ENCODE measurements at places on chromosomes 1 and 21.
A peak's percentile ranks its signal among the peaks of the same experiment; 100 is the strongest.

DNA sequence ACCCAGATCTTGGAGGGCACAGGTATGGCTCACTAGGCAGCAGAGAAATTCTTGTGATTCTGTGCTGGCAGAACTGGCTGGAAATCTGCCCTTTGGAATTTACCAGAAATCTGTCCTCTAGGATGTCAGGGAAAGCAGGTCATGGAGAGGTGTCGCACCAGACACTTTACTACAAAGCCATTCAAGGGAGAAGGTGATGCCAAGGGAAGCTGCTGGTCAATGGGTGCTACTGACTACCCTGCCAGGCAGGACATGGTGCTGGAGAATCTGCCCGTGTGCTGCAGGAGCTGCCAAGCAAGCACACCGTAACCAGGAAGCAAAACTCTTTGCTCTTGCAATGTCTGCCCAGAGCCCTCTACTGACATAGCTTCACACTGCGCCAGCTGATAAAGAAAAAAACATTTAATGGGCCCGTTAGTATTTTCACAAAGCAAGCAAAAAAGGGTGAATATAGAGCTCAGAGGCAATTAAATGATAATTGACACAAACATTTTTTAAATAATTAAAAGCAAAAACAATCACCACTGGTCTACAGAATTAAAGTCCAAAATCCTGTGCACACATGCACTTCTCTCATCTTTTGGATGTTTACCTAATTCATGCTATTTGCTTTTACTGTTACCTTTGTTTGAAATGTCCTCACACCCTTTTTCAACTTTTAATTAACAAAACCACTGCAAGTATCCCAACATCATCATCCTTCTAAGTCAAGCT lies 7.2 kb upstream of the FBXO28 start:
- DNase-seq, result peak; percentile 45

GRCh38 chr21:15775981-15776380 lies 46.2 kb downstream of the USP25 start:
- DNase-seq, result no peak

DNA sequence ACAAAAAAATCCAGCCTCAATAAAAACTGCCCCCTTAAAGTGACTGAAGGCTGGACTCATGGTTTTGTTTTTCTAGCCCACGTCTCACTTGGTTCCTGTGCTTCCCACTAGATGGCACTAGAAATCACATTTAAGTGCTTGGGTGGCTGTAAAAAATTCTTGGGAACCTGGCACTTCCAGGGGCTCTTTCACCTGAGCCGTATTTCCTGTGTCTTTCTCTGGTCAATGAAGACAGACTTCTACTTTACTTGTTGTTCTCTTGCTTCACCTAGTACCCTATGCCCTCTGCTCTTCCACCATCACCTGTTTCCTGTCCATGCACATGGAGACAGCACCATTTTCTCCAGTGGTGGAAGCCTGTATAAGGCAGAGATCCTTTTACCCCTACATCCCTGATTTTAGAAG lies 20.0 kb downstream of the METTL13 start:
- DNase-seq, result no peak

GRCh38 chr1:111988743-111989453 lies 570 bp downstream of the KCND3 start:
- no peak for DNase-seq

- no peak for DNase-seq
Observed at GRCh38 chr1:89550995-89551394, 26.4 kb downstream of the LRRC8B start.

DNA sequence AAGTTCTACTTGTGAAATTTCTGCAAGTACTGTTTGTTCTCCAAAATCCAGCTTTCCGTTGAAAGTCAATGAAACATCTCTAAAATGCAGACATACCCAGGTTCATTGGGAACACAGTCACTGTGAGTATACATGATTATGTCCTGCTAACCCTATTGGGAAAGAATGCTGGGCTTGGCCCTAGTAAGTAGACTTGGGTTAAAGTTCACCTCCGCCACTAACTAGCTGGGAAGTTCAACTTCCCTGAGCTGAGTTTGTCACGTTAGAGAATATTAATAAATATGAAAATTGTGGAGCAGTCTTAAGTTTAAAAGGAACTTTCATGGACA lies 10.5 kb upstream of the PGD start:
- no peak for DNase-seq

DNA sequence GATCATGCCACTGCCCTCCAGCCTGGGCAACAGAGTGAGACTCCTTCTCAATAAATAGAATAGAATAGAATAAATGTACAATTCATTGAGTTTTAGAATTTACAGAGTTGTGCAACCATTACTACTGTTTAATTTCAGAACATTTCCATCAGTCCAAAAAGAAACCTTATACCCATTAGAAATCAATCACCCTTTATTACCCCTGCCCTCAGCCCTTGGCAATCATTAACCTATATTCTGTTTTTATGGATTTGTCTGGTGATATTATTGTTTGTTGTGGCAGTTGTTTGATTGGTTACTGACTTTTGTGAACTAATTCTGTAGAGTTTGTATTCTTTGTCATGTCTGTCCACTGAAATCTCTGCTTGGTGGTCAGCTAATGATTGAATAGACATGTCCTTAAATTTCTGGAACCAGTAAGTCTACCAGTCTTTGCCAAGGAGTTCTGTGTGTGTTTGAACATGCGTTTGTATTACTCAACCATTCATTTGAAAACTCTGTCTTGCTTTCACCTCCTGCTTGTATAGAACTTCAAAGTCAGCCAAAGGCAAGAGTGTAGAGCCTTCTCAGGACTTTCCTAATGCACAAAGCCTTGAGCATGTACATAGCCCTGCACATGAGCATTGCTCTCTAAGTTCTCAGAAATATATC lies 208.8 kb downstream of the GPR52 start:
- DNase-seq, result no peak

GRCh38 chr1:246789454-246790339 lies 65.5 kb downstream of the SCCPDH start:
- DNase-seq, result no peak

DNA sequence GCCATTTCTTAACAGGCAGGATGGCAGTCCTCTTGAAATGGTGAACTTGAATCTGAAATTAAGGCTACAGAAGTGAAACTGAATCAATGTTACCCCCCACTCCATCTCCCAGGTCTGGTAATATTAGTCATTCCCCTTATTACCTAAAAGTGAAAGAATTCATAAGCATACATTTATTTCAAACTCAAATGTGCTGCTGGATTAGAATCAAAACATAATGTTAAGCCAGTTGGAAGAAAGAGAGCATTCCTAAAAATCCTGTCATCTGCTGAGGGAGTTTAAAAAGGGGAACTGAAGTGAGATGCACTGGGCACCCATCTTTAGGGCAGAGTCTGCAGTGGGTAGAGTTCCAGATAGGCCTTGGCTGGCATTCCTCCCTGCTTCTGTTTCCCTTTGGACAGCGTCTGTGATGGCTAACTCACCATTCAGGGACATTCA lies 17.4 kb downstream of the KIAA0319L start:
- peak; percentile 52 for DNase-seq

- no peak for DNase-seq
Observed at GRCh38 chr1:70864302-70864701, 183.3 kb downstream of the PTGER3 start.

Data from activated CD4-positive, alpha-beta T cell treated with anti-CD3 and anti-CD28 coated beads, Interleukin-2, amount 50 U/mL, for 16 hours (primary cell).